ENCODE measurements at places on chromosomes 3 and 15.

DNA sequence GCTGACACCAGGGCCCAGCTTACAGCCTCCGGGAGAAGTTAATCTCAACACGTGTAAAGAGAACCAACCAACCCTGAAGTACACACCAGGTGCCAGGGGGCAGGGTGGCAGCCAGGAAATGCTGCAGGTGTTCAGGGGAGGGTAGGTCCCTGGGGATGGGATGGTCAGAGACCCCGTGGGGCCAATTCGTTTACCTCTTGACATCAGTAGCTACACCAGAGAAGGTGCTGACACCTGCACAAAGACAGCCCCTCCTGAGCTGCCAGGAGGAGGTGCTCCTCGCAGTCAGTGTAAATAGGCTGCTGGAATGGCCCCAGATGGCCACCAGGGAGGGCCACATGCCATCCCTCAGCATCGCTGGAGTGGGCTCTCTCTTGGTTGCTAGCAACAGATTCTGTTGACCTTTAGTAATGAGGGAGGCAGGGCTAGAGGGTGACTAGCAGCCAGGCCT, 52.8 kb downstream of the CORO2B start:
- no peak for DNase-seq

DNA sequence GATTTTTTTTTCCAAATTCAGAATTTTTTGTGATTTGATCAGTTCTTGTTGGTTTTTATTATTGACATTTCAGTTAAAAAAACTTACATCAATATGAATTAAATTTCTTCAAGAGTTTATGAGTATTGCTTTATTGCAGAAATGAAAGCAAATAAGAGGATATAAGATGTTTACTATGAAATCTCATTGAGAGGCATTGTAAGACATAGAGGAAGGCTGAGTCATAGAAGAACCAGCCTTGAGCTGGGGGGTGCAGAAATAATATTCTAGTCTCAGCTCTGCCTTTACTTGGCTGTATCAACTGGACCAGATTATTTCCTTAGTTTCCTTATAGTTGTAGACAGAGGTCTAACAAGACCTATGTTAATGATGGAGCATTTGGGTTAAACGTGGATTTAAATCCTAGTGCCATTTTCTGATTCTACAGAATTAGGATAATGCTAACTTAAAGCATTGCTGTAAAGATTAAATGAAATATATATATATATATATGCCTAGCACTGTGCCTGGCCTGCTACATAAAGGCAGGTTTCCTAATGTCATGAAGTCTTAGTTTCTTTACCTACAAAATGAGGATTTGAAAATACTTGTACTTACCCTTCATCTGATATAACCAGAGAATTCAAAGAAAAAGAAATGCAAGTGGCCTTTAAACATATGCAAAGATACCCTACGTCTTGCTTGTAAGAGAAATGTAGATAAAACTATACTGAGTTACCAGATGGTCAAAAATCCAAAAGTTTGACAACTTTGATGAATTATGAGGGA, 7.3 kb downstream of the FAM98B start:
- peak; percentile 41 for DNase-seq

GRCh38 chr3:109225516-109225915, 89.0 kb downstream of the C3orf85 start:
- DNase-seq: no peak

DNA sequence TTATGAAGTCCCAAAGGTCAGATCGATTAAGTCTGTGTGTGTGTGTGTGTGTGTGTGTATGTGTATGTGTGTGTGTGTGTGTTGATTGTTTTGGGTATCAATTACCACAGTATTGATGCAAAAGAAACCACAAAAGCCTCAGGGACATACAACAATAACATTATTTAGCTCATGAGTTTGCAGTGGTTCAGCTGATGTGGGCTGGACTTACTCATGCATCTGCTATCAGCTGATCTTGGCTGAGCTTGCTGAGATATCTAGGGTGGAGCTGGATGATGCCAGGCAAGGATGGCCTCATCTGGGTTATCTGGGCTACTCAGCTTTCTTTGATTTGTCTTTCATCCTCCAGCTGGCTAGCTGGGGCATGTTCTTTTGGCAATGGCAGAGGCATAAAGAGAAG, 82.4 kb upstream of the PRR23C start:
- DNase-seq: no peak

DNA sequence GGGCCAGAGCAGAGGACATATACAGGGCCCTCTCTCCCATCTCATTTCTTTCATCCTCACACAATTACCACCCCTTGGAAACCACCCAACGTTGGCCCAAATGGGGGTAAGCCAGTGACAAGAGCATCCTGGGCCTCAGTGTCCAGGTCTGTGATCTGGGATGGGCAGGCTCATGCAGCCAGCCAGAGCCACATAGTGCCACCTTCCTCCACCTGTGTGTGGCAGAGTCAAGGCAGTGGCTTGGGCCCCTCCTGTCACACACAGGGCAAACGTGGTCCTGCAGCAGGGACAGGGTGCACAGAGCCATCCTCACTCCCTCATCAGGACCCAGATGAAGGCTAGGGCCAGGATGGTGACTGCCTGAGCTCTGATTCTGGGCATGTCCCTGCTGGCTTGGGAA, 2.3 kb upstream of the MYL3 start:
- DNase-seq: no peak

All from activated CD4-positive, alpha-beta T cell treated with anti-CD3 and anti-CD28 coated beads, Interleukin-10, Interleukin-2, amounts not matched to agents 100 ng/mL and 50 ng/mL, durations not matched to agents 16 hours and 8 hours (primary cell).